Skeletal muscle cell (primary cell): ENCODE measurements at places on chromosomes 1 and 21.

DNA sequence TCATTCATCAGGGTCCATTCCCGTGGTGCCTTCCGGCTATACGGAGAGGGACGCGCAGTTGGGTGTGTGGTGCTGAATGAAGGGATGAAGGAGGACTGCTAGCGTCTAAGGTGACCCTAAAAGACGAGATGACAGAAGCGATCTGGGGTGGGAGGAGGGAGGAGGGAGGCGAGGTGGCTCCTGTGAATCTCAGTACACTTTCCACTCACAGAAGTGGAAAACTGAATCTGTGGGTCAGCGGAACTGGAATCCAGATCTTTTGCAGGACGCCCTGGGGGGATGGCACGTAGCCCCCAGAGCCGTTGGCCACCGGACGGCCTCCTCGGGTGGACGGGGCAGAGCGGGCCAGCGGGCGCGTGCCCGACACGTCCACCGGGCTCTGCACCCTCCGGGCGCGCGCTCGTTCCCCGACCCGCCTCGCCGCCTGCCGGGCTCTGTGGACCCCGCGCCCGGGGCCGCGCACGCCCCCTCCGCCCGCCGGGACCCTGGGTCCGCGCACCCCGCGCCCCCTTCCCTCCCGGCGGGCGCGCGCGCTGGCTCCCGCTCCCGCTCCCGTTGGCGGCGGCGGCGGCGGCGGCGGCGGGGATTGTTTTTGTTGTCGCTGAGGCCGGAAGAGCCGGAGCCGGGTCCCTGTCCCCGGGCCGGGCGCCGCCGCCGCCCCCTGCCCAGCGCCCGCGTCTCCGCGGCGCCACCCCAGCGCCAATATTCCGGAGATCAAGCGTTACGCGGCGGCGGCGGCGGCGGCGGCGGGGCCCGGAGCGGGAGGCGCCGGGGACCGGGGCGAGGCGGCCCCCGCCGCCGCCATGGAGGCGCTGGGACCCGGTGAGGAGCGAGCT, at the start of gene AGO4:
Gene AGO4, plus strand, starts transcription at position 403 of the 836 bp plus-strand sequence. Its CDS starts 401 bp downstream, at position 804.
- DNase-seq, result no peak

- peak; percentile 14 for DNase-seq
Observed at GRCh38 chr1:226973898-226974543, 33.9 kb downstream of the COQ8A start.

- no peak for DNase-seq
Observed at GRCh38 chr1:205775015-205775716, at the start of gene RAB29. TSS of gene RAB29 (minus strand) at chr1:205775482. CDS start at chr1:205774956, 526 bp downstream.

DNA sequence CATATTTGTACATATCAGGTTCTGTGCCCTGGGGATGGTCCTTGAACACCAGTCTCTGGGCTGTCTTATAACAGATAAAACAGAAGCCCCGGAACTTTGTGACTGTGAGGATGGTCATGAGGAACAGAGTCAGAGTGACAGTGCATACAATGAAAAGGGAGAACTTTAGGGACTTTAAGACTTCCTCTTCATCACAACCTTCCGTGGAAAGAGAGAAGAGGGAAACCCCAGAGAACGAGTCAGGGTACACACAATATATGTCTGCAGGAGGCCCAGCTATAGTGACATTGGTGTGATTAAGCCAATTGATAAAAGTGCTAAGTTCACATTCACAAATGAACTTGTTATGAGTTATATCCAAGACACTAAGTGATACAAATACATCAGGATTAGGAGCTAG, 32.1 kb downstream of the TLR5 start:
- DNase-seq, result no peak

- DNase-seq, result no peak
Observed at GRCh38 chr1:59004755-59005154, 220.9 kb upstream of the JUN start.

- no peak for DNase-seq
Observed at GRCh38 chr1:180166436-180166800, 11.7 kb downstream of the QSOX1 start.

DNA sequence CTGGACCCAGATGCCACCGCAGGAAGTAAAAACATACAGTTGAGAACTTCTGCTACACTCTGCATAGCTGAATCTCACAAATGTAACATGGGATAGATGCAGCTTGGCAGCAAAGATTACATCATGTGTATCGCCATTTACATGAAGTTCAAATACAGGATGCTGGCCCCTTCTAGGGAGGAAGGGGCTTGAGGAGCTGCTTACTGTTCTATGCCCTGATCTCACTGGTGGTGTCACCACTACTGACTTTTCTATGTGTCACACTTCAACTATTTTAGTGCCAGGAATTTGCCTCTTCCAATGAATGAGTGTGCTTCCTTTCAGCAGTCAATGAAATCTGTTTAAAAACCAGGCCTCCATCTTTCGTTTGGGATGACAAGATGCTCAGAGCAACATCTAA, 31.1 kb downstream of the MRAP start:
- DNase-seq, result no peak
